ENCODE measurements at places on chromosomes 2 and 18.

GRCh38 chr18:54148151-54148550 is 76.3 kb downstream of the MBD2 start:
- no peak for DNase-seq

DNA sequence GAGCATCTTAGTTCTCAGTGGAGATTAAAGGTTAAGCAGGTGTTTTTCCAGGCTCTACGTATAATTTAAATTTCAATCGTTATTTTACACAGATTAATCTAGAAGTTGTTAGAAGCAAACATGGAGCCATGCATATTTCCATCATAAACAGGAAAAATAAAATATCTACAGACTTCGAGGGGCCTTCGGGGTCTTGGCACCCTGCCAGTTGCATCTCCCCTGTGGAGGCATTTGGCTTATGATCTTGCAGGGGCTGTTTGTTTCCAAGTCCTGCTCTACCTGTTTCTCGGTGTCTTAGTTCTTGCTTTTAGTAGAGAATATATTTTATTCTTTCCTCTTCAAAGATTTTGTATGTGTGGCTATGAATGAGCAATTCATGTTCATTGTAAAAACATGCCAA is 67.2 kb upstream of the FAM136A start:
- no peak for DNase-seq

- DNase-seq = no peak
Observed at GRCh38 chr2:40668425-40668824, 216.5 kb upstream of the SLC8A1 start.

DNA sequence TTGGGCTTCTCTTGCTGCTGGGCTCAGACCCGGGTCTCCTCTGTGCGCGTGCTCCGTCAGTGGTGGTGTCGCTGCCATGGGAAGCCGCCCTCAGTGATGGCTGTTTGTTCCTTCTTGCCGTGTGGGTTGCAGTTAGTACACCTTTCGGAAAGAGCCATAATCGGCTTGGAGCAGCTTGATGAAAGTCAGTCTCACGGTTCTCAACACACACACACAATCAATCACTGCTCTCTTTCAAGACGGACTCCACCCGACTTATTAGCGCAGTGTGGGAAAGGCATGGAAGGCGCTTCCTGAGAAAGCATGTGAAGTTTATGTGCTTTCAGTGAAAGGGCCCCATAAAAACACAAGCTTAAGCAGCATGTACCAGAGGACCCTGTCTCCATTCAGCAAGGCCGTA is 64.1 kb downstream of the SOX11 start:
- no peak for DNase-seq

- no peak for DNase-seq
Observed at GRCh38 chr2:95021847-95022246, 3.7 kb upstream of the MAL start.

Measured in activated T-helper 1 cell treated with anti-CD3 and anti-CD28 coated beads, Interleukin-12 subunit alpha, Interleukin-12 subunit beta, Interleukin-2, Interleukin-4 antibody, amounts not matched to agents 30 ng/mL and 10 ng/mL and 1 ng/mL, durations not matched to agents 14 hours and 24 hours and 36 hours (primary cell).